Adrenal gland (tissue), 19 donors: ENCODE measurements at places on chromosomes 2 and 18.

- DNase-seq = no peak
These were observed 88.5 kb upstream of the COL5A2 start for GRCh38 chr2:189267925-189268579.

- no peak for DNase-seq
These were observed 3.5 kb downstream of the RRM2 start for GRCh38 chr2:10125842-10126631.

GRCh38 chr2:119544075-119544938 lies at the start of gene CFAP221:
Gene CFAP221, plus strand, starts transcription at chr2:119544449. Its CDS starts 1,683 bp downstream, at chr2:119546132.
- peak; percentile 62 for DNase-seq

GRCh38 chr2:225008935-225009334 lies 33.3 kb downstream of the DOCK10 start:
- no peak for DNase-seq

DNA sequence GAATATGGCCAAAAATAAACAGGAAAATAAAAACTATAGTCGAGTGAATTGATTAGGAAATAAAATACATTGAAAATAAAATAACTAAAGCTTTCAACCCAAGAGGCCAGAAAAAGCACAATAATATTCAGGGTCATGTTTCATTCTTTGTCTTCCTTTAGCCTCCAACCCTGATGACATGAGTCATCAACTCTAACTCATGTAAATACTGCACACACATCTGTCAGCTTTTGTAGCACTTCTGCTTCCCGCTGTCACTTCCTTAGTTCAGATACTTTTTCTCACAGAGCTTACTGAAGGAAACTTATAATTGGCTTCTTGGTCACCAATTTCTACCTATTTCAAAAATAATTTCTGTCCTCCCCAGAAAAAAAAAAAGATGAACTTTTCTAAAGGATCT lies 112.8 kb downstream of the UPP2 start:
- DNase-seq = no peak

DNA sequence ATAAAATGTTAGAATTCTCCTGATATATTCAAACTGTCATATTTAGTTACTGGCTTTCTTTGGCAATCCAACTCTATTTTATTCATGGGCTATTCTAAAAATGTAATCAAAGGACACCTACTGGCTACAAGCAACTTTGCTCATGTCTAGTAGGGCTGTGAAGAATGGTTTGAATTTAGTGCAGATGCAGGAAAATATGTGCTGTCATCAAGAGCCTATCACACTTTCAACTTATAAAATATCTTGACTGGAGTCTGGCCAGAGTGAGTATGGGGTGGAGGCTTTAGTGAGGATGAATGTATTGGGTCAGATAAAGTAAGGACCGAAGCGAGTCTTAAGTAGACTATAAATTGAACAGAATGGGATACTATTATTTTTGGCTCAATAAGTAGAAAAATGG lies 343.4 kb upstream of the SPRED2 start:
- no peak for DNase-seq

DNA sequence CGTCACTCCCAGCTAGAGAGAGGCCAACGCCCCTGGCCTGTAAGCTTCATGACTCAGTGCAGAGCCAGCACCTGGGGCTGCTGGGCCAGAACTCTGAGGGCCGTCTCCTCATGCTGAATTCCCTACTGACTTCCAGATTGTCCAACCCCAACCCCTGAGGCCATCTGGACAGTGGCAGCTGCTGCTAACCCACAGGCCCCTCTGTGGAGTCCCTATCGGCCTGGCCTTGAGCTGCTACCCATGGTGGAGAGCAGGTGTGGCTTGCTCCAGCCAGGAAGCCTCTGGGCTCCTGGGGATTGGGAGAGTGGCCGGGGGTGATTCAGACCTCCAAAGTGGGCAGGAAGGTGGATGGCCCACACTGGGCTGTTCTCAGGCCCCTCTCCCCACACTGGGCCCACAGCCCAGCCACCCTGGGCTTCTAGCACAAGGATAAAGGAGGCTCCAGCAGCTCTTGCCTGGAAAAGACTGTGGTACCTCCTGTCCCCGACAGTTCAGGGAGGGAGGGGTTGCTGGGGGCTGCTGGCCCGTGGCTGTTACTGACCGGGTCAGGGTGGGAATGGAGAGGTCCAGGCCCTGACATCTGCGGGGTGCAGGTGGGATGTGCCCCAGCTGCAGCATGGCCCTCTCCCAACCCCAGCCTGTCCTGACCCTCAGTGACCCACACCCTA lies 8.2 kb downstream of the TEKT4 start:
- no peak for DNase-seq

GRCh38 chr2:198375083-198375410 lies 570.7 kb downstream of the PLCL1 start:
- DNase-seq = no peak

DNA sequence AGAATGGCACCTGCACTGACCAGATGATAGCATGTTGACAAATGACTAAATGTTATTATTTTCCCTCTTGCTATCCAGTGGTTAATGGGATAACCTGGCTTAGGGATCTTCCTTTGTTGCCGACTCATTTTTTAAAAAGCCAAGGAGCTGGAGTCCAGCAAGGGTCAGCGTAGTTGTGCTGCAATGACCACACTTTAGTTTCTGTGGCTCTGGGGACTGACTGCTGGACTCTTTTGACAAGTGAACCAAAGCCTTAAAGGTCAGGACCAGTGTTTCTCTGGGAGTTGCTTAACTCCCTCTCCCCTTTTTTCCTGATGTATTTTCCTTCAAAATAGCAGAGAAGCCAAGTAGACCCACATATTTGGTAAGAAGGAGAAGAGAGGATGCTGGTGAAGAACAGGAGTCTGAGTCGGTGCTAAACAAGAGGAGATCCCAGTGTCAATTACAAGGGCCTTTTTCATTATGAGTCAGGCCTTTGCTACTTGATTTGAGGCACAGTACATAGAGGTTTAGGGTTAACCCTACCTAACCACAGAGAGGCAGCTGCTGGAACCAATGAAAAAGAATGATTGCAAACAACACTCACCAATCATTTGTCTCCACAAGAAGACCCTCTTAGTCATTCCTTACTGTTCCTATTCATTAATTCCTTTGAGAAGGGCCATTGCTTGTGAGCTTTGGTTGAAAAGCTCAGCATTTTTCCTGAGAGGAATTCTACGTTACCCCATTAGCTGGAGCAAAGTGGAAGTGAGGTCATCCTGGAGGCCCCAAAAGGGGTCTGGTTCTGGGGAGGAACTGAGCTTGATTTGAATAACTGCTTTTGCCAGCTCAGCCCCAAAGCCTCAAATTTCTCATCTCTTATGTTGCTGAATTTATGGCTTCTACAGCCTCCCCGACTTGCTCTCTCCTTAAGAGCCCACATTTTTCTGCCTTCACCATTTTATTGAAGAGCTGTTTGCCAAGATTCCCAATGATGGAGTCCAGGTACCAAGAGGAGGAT lies 137.6 kb upstream of the HNMT start:
- DNase-seq = no peak
